Epithelial cell of esophagus (primary cell): ENCODE measurements at places on chromosomes 2 and 18.

DNA sequence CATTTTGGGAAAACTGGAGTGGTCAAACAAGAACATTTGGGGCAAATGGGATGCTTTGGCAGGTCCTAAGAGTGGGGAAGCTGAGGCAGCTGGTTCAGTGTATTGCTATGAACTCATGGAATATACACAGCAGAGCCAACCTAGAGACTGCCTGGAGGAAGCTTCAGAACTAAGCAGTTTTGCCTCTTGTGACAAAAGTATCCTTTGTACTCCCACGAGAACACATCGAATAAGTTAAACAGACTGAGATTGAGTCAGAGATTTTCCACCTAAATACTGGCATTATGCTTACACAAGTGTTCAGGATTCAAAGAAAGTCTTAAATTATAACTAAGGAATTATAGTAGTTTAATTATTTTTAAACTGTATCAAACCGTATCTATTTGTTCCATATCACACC, 5.2 kb upstream of the ARMC9 start:
- DNase-seq, result no peak

DNA sequence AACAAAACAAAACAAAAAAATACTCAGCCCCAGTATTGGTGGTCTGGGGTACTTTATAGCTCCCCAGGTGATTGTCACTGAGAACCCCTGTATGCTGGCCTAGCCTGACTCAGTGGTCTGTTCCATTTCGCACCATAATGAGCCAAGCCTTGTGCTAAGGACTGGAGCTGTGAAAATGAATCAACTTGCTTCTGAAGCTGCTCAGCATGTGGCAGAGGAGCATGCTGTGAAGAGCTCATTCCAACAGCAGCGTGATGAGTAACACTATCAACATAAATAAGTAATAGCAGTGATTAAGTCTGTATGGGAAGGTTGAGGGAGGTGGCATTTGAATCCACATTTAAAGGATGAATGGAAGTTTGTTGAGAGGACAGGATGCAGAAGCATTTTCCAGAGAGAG, 67.2 kb upstream of the ATL2 start:
- DNase-seq, result peak; percentile 93

GRCh38 chr2:43258547-43259156, 32.2 kb upstream of the ZFP36L2 start:
- no peak for DNase-seq

- DNase-seq, result peak; percentile 74
Measured at GRCh38 chr18:45871431-45872084, 46.1 kb downstream of the SIGLEC15 start.

DNA sequence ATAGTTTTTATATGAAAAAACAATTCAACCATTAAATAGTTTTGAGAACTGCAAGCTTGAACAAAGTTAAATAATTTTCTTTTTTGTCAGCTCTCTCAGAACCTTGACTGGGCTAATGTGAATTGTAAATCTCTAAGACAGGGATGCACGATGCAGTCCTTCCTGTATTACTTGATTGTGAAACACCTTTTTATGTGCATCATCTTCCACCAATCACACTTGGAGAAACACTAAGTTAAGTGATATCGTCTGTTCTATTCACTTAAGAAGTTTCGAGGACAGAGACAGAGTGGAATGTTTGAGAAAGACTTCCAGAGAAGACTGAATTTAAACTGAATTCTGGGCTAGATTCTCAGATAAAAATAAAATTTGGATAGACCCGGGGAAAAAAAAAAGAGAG, 238.2 kb downstream of the MREG start:
- DNase-seq, result peak; percentile 26

GRCh38 chr18:73961804-73962203, 185.8 kb downstream of the FBXO15 start:
- DNase-seq, result no peak

GRCh38 chr2:15763106-15763821, 171.6 kb downstream of the DDX1 start:
- peak; percentile 3 for DNase-seq

- no peak for DNase-seq
Measured at GRCh38 chr2:240929364-240930095, 23.4 kb downstream of the CROCC2 start.

GRCh38 chr18:11689669-11690565, 853 bp downstream of the GNAL start:
- peak; percentile 49 for DNase-seq

GRCh38 chr18:51195451-51196117, 1.9 kb downstream of the MEX3C start:
- peak; percentile 69 for DNase-seq

DNA sequence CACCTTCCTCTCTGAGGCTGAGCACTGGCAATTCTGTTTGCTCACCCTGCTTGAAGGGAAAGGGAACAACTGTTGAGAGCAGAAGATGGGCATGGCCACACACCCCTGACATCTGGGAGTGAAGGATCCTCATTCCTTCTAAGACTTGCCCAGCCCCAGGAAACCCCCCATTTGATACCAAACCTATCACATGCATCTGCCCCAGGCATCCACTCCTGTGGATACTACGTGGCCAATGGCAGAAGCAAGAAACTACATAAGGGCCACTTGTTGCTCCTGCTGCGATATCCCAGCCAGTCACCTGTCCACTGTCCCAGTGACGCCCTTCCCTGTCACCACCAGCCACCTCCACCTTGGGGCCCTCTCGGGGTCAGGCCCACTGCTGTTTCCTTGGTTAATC, 185.2 kb downstream of the SMAD2 start:
- DNase-seq, result no peak

- no peak for DNase-seq
Measured at GRCh38 chr18:11391661-11392060, 217.7 kb upstream of the SLC35G4 start.

GRCh38 chr18:42334931-42335330, 379.9 kb downstream of the PIK3C3 start:
- DNase-seq, result no peak

DNA sequence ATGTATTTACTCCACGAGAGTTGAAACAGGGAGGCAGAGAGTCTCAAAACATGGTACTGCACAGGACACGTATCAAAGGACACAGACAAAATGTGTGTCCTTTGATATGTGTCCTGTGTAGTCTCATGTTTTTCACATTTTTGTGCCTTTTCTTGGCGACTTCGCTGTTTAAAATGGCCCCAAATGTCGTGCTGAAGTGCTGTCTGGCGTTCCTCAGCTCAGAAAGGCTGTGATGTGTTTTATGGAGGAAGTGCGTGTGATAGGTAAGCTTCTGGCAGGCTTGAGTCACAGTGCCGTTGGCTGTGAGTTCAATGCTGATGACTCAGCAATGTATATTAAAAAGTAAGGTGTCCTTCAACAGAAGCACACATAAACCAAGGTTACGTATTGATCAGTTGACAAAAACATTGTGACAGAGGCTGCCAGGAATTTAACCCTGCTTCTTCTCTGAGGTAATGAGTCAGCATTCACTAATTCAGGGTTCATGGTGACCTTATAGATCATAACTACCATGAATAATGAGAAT, 78.2 kb downstream of the DYSF start:
- peak; percentile 90 for DNase-seq

GRCh38 chr18:5879479-5879882, 15.8 kb downstream of the TMEM200C start:
- DNase-seq, result peak; percentile 36

- DNase-seq, result peak; percentile 67
Measured at GRCh38 chr2:113104054-113104611, 23.3 kb upstream of the IL1RN start.

- DNase-seq, result no peak
Measured at GRCh38 chr18:75802681-75803080, 375.2 kb upstream of the SMIM21 start.

GRCh38 chr2:195706161-195706900, 49.3 kb downstream of the SLC39A10 start:
- DNase-seq, result no peak

GRCh38 chr2:42102591-42103450, 55.0 kb downstream of the PKDCC start:
- no peak for DNase-seq

- no peak for DNase-seq
Measured at GRCh38 chr18:33375829-33376228, 64.7 kb downstream of the CCDC178 start.

DNA sequence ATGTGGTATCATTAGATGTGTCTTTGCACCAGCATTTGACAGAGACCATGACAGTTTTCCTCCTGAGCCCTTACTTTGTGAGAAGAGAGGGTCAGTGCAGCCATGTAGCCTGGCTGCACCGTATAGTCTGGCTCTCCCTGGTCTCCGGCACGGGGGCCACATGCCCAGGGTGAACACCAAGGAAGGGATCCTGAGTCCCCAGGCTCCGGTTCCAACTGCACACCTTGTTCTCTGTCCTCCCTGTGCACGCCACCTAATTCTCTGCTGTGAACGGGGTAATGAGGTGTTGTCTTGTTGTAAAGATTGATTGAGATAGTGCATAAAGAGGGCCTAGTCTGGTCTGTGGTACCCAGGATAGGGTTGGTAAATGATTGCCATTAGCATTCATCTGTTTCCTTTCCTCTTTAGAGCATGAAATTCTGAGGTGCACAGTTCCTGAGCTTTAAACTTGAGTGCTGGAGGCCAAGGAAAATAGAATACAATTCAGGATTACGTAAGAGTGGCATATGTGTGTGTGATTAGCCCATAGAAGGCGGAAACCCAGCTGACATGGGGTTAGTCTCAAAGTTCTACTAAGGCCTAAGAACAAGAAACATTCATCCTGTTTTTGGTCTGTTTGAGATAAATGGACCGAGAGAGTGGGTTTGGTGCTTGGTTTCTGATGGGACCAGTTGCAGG, 55.5 kb downstream of the NCK2 start:
- DNase-seq, result peak; percentile 51

DNA sequence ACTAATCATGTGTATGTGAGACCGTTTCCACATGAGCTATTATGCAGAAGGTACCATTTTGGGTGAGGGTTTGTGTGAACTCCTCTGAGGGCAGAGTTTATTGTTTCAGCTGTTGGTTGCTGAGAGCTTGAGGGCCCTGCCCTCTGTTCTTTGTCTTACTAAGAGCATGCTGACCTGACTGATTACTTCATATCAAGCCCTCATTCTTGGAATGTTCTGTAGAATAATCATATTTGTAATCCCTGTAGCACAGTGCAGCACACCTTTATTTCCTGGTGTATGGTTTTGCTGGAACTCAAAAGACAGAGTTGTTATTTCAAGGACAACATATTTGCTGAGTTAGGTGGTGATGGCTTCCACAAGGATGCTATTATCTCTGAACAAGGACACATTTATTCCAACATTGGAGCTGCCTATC, 118.5 kb downstream of the GALNT3 start:
- peak; percentile 58 for DNase-seq

- peak; percentile 93 for DNase-seq
Measured at GRCh38 chr2:23480957-23481797, 96.2 kb downstream of the KLHL29 start.

DNA sequence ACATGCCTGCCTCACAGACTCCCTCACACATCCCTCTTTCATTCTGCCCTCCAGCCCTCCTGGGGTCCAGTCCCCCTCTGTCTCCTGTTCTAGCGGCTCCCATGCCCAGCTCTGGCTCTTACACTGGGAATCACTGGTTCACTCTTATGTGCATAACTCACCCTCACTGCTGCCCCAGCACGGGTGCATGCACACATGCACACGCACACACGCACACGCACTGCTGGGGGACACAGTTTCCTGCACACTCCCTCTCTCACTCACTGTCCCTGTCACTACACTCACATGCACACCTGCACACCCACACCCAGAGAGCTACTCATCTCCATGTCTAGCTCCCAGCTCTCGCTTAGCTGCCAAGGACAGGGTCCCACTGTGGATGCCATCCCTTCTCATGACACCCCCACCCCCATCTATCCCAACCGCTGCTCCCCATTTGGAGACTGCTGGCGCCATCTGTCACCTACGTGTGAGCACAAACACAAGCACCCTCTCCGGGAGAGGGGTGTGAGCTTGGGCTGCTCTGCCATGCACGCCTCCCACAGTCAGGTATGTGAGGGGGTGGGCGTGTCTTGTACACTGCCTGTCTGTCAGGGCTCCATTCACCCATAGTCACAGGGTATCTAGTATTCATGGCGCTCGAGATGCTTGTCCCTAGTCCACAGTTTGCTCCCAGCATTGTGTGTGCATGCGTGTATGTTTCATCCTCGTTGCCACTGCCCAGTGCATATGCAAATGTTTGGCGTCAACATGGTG, 1.8 kb downstream of the ASIC4 start:
- no peak for DNase-seq

DNA sequence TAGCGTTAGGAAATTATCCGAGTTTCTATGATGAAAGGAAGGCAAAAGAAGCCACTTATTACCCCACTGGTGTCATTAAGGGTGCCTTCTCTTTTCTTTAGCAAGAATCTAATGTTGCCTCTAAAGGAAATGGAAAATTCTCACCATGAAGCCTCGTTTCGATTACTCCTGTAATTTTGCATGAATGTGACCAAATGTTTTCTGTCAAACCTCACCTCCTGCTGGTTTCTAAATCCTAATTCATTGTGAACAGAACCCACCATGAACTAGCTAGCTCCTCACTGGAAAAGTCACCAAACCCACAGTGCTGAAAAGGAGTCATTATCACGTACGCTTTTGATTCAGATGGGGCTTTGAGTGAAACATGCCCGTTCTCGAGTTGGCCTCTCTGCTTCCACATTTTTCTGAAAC, 119.9 kb downstream of the COPS8 start:
- no peak for DNase-seq

DNA sequence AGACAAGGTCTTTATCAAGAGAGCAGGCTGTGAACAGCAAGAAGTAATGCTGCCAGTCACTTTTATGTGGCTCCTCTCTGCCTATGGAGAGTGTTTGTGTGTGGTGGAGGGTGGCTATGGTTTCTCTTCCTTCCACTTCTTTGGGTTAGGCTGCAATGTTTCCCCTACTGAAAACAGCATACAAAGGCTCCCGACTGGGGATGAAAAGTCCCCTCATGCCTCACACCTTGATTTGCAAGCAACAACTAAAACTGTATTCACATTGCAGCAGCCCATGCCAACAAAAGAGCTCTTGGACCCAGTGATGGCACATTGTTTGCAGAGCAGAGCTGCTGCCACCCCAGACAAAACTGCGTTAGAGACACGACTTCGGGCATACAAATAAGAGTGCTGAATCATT, 301.6 kb downstream of the SLC8A1 start:
- DNase-seq, result no peak

DNA sequence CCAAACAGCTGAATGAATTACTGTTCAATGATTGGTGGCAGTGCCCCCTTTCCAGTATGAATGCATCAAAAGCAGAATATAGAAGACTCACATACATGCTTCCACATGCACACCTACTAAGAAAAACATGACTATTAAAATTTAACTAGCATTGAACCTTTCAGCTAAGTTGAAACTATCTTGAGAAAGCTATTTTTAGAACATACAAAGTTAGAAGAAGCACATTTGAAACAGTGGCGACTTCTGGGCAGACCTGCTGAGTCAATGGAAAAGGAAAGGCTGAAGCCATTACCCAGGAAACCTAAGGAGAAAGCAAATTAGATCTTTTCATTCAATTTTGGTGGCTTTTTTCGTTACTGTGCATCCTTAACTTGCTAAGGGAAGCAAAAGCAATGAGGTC, 55.9 kb downstream of the PLA2R1 start:
- DNase-seq, result no peak

DNA sequence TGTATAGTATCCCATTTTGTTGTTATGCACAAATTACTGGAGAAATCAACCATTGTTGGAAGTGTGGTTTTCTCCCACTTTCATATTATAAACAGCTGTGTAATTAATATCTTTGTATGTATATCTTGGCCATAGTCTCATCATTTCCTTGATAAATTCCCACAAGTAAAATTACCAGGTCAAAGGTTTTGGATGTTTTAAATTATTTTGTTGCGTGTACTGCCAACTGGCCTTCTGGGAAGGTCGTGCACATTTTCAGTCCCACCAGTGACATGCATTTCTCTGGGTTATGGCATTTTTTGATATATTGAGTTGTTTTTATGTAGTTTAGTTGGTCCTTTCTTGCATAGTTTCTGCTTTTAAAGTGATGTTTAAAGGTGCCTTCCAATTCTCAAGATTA, 41.5 kb downstream of the TSHZ1 start:
- no peak for DNase-seq
